ENCODE measurements at places on chromosomes 3 and 15. TPM values are rescaled to one million over a fixed set of nuclear protein-coding genes. Genes with fewer than 3 reads are reported as not detected.

The CADM2 gene
- not detected for total RNA-seq

The PP2D1 gene
- total RNA-seq, result not detected

The CLDN16 gene
- total RNA-seq, result not detected

The SLC12A8 gene
- 52.7 TPM for total RNA-seq

The ST3GAL6 gene
- 1.4 TPM for total RNA-seq

The IGSF11 gene
- not detected for total RNA-seq

The EDEM1 gene
- 20.5 TPM for total RNA-seq

The PCOLCE2 gene
- 205 TPM for total RNA-seq

The MUC20 gene
- total RNA-seq, result not detected

The CDHR4 gene
- total RNA-seq, result 0.10 TPM

The NANOGP8 gene
- total RNA-seq, result not detected

The CD200 gene
- total RNA-seq, result not detected

The RASGRP1 gene
- total RNA-seq, result not detected

The HHATL gene
- not detected for total RNA-seq

The NPAP1 gene
- total RNA-seq, result not detected

The NFKBIZ gene
- 19.1 TPM for total RNA-seq

The INKA1 gene
- not detected for total RNA-seq

The TRPM1 gene
- not detected for total RNA-seq

The NUP210 gene
- total RNA-seq, result 14.6 TPM

The SRGAP3 gene
- 0.07 TPM for total RNA-seq

The DNAH12 gene
- total RNA-seq, result not detected

The SPSB4 gene
- 0.23 TPM for total RNA-seq

The USF3 gene
- 4.6 TPM for total RNA-seq

The KLF15 gene
- total RNA-seq, result 0.26 TPM
